Stimulated activated naive CD8-positive, alpha-beta T cell treated with anti-CD3 and anti-CD28 coated beads, Interleukin-15, Interleukin-2, amounts not matched to agents 100 U/mL and 50 U/mL, for 24 hours (primary cell): ENCODE measurements at places on chromosomes 2 and 18.

DNA sequence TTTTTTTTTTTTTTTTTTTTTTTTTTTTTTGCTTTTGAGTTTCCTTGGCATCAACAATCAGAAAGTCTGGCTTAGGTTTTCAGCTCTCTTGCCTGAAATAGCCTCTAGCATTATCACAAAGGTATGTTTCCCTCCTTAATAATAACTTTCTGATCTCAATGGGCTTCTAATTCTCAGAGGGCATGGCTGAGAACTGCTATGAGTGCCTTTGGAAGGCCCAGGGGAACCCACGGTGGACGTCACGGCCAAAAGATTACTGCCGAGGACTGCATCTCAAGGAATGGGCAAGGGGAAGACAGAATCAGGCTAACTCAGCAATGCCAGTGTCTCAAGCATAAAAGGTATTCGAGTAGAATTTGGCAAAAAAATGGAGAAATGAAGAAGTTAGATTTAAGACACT lies 73.2 kb upstream of the SLC14A2 start:
- DNase-seq = no peak

DNA sequence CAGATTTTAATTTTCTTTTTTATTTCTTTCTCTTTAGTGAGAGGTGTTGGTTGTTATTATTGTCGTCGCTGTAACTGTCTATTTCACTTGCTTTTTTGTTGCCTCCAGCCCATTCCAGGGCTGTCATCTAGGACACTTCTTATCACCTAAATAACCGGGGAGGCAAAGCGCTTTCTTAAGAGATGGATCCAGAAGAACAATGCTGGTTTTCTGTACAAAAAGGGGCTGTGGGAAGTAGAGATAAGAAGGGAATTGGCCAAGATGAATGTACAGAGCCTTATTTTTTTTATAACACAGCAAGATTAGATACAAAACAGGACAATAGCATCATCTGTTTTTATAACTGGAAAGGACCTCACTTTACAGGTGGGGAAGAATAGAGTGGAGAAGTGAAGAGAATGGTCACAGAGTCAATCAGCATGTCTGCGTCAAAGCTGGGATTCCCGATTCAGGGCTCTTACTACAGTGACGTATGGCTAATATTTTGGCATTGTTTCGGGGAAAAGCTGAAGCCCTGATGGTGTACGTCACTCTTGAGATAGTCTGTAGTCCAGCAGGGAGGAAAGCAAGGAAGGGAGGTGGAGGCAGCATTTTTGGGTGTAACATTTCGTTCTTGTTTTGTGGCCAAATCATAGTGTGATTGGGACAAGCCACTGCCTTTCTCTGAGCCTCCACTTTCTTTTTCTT lies 23.2 kb downstream of the IL1B start:
- DNase-seq = no peak

DNA sequence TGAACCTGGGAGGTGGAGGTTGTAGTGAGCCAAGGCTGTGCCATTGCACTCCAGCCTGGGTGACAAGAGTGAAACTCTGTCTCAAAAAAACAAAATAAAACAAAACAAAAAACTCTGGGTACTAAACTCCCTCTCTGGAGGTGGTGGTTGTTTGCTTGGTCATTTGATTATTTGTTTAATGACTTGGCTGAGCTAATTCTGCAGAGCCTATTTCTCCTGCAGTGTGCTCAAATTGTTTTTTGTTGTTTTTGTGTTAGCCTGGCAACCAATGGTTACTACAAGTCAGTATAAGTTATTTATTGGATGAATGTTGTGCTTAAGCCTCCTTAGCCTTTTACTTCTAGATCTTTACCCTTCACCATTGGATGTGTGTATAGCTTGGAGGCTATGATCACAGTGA lies 387.5 kb downstream of the ADCYAP1 start:
- DNase-seq = no peak

DNA sequence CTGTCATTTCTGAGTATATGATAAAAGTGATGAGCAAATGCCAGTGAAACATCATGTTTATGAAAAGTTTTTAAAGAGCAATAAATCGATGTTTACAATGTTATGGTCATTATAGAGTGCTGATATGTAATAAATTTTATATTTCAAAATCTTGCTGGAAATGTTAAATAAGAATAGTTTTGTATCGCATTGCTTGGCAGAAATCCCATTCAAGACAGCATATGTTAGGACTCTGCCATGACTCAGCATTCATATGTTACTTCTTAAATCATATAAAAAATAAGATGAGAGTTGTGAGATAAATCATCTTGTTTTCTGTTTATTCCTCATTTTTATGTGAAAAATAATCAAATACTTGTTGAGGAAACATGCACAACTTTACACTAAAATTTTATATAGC lies 949.9 kb upstream of the NRXN1 start:
- no peak for DNase-seq

- no peak for DNase-seq
Measured at GRCh38 chr2:45040786-45041185, 31.5 kb upstream of the SIX2 start.

- no peak for DNase-seq
Measured at GRCh38 chr2:109675666-109676345, 61.6 kb downstream of the SOWAHC start.

DNA sequence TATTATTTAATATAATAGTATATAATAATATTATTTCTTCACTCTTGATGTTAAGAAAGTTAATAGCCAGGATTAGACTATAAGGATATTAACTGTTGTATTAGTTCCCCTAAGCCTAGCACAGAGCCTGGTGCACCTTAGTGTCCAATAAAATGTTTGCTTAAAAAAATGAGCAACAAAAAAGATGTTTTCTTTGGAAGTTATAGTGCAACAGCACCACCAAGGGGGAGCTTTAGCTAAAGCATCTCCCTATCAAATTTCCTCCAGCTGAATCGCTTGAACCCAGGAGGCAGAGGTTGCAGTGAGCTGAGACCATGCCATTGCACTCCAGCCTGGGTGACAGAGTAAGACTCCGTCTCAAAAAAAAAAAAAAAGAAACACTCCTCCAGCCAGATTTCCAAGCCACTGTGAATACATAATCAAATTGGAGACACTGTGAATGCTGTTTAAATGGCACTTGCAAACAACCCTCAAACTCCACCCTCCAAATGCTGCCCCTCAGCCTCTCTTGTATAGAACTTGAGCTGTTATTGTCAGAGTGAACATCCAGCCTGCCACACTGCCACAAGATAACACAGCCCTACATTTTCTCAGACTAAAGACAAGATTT lies 221.9 kb downstream of the DYM start:
- DNase-seq = no peak

GRCh38 chr2:107633580-107634147 lies 193.0 kb upstream of the RGPD4 start:
- DNase-seq = no peak

DNA sequence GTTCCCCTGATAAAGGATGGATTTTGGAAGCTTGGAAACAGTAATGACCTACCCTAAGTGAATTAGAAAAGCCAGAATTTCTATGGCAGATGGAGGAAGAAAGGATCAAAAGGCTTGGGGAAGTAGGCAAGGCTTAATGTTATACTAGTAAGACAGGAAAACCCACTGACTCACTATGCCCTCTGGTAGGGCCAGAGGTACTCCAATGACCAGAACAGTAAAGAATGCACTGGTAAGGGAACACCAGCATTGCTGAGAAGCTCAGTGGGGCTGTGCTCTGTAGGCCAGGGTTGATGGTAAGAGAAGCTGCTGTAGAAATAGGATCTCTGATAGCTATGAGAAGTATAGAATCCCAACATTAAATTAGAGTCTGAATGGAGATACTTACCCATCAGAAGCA lies 126.4 kb downstream of the GFPT1 start:
- DNase-seq = no peak

DNA sequence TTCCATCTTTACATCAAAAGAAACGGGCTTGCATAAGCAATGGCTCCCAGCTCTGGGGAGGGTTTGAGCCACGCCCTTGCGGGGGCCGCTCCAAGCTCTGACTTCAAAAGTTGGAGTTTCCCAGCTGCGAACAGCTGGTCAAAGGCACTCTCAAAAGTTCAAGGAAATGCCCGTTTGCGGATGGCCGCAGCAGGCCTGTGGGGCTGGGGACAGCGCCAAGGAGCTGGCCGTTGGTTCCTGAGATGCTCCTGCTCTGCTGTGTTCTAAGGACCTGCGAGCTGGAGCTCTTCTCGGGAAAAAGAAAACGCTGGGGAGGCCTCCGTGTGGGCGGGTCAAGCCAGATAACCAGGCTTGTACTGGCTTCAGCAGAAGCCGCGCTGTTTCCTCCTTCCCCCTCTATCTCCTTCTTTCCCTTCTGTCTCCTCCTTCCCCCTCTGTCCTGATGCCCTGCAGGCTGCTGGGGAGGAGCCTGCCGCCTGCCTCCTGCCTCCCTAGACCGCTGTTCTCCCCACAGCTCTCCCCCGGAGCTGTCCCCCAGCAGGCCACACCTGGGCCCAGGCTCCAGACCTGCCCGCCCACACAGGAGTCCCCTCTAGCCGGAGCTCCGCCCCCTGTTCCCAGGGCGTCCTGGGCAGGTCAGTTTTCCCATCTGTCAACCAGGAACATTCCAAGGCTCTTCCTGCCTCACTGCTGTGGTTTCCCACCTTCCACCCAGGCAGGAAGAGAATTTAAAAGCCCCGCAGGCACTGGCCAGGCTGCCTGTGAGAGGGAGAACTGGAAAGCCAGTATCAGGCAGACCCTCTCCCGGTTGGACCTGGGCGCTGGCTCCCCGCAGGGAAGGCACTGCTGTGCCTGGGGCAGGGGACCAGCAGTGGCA lies 14.1 kb downstream of the KLF11 start:
- DNase-seq = peak; percentile 39

- DNase-seq = no peak
Measured at GRCh38 chr2:10056439-10056838, 13.1 kb downstream of the KLF11 start.

DNA sequence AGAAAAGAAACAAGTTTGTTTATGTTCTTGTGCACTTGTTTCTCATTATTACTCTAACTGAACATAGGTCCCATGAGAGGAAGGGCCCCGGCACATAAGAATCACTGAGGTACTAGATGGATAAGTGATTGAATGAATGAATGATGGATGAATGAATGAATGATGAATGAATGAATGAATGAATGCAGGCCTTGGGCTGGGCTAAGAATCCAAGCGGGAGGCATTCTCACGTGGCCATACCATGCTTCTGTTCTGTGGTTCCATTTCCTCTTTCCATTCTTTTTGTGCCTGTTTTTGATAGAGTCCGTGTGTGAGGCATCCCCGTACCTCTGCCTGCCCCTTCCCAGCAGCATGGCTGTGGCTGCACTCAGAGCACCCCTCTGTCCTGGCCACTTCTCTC lies 94.8 kb downstream of the SH3BP4 start:
- no peak for DNase-seq

DNA sequence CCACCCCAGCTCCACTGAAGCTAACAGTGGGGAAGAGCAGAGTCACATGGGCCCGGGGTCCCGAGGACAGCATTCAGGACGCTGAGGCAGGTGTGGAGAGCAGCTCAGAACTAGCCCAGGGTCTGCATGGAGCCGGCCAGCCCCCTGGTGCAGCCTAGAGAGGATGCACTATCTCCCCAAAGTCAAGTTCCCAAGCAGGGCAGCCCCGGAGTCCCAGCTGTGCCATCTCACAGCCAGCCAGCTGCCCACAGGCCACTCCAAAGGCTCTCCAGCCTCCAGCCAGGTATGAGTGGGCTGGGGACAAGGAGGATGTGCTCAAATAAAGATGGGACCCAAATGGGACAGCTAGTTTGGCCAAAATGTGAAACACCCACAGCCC lies 41.0 kb downstream of the BIN1 start:
- no peak for DNase-seq

- peak; percentile 31 for DNase-seq
Measured at GRCh38 chr18:8426401-8426800, 182.8 kb upstream of the RAB12 start.

DNA sequence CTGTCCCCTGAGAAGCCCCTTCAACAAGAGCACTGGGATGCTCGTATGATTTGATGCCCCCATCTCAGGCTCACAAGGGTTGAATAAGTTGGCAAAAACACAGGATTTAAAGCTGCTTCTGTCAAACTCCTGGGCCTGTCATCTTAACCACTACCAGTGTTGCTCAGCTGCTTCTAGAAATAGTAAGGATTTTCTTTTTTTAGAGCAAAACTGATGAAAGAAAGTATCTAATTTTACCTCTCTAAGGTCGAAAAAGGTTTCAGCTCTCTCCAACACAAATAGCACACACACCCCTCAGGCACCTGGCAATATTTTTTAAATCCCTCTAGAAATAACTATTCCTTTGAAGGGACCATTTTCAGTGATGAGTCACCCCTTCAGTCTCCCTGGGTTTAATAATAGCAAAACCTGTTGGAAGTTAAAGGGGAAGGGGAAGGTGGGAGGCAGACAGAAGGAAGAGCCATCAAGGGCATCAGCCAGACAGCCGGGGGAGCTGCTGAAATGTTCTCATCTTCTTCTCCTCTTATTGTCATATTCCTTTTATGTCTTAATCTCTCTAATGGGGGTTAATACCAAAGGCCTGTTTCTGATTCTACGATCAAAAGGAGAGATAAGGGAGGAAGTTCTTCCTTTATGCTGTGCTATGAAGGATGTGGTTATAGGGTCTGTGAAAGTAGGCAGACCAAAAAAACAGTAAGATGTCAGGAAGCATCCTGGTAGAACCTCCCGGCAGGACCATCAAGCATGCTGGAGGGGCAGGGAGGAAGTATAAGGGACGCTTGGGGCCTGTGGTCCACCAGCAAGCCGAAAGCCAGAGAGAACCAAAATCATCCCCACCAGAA lies 31.9 kb upstream of the SLC35G4 start:
- no peak for DNase-seq
